ENCODE measurements at places on chromosomes 16 and 17.

DNA sequence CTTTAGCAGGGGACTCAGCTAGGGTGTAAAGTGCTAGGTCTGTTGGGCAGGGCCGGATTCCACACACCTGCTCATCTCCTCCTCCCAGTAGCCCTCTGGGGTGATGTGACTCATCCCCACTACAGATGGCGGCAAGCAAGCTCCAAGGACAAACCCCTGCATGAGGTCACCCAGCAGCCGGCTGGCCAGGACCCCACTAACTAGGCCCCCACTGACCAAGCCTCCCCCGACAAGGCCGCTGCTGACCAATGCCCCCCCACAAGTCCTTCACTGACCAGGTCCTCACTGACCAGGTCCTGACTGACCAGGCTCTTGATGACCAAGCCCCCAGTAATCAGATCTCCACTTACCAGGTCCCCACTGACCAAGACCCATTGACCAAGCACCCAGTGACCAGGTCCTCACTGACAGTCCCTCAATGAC lies 36.7 kb downstream of the TNFRSF13B start:
- no peak for DNase-seq

DNA sequence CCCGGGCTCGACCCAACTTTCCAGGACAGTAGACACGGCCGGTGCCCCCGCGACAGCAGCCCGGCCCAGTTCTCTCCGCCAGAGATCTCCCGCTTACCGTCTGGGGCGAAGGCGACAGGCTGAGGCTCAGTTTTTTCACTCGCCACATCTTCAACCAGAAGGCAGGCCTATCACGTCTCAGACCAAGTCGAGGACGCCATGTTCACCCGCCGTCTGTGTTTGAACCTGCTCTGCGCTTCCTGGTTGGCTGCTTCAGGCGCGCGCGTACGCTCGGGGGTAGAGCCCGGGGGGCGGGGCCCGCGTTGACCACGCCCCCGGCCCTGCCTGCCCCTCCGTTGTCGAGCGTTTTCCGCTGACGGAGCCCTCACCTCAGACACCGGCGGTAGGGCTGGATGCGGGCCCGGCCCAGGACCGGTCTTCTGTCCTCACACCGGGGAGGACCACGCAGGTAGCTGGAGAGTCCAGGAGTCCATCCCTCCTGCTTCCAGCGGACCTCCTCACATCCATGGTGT lies at the start of gene SPAG5:
Gene SPAG5, minus strand, starts transcription at position 227 of the 512 bp plus-strand sequence. Its CDS starts 79 bp downstream, at position 148.
- peak; percentile 89 for DNase-seq

- no peak for DNase-seq
Measured at GRCh38 chr16:29974291-29975133, 844 bp downstream of the TAOK2 start.

GRCh38 chr16:69209735-69210134 lies 22.8 kb downstream of the SNTB2 start:
- DNase-seq = no peak

GRCh38 chr16:65728167-65728566 lies 606.3 kb upstream of the CDH11 start:
- DNase-seq = no peak

DNA sequence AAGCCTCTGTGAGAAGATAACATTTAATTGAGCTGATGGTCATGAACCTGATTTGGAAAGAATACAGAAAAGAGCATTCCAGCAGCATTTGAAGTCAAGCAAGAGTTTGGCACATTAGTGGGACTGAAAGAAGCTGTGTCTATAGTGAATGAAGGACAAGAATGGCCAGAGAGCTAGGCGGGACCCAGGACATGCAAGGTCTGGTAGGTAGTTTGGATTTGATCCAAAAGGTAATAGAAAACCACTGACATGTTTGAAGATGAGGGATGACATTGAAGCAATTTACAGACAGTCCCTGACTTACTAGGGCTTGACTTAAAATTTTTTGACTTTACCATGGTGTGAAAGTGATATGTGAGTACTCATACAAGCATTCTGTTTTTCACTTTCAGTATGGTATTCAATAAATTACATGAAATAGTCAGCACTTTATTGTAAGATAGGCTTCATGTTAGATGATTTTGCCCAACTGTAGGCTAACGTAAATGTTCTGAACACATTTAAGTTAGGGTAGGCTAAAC lies 7.6 kb downstream of the CYB5B start:
- no peak for DNase-seq

DNA sequence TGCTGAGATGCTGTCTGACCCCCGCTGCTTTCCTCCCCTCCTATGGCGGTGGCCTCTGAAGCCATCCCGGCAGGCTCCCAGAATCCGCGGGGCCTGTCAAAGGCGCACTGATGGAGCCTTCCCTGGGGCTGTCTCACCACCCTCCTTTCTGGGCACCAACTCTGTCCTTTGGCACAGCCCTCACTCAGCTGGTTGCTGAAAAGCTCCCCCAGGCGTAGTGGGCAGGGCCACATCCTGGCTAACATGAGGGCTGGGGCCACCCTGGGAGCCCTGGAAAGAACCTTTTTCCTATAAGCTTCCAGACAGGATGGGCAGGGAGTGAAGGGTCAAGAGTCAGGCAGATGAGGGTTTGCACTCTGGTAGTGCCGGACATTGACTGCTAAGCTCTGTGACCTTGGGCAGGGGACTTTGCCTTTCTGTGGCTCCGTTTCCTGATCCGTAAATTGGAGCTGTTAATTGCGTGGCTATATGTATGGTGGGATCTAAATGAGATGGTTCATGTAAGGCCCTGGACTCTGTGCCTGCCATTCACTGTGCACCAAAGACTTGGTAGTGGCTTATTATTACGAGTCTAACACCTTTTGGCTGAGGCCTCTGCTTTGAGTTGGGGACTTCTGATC lies 27.6 kb upstream of the LASP1NB start:
- DNase-seq = no peak

DNA sequence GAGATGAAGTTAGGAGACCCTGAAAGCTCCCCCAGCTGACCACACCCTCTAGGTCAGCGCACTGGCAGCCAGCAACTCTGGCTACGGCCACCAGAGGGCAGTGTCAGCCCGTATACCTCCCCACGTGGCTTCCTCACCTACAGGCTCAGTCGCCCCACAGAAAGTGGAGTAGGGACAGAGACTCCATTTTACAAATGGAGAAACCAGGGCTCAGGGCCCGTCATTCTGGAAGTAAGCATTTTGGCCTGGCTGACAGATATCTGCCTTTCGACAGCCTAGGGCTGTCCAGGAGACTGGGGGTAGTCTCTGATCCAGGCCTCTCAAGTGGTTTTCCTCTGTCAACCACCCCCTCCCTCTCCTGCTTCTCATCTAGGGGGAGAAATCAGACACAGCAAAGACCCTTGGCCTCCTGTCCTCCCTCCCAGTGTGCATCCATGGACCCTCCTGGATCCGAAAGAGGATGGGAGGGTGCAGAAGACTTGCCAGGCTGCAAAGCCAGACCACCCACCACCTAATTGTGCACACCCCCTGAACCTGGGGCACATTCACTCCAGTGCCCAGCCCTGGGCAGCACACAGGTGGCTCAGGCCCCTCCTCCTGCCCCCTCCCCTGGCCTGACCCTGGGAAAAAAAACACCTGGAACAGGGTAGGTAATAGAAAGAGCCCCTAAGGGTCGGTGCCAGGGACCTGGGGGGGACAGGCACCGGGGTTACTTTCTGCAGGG lies 3.8 kb upstream of the HAP1 start:
- peak; percentile 85 for DNase-seq

DNA sequence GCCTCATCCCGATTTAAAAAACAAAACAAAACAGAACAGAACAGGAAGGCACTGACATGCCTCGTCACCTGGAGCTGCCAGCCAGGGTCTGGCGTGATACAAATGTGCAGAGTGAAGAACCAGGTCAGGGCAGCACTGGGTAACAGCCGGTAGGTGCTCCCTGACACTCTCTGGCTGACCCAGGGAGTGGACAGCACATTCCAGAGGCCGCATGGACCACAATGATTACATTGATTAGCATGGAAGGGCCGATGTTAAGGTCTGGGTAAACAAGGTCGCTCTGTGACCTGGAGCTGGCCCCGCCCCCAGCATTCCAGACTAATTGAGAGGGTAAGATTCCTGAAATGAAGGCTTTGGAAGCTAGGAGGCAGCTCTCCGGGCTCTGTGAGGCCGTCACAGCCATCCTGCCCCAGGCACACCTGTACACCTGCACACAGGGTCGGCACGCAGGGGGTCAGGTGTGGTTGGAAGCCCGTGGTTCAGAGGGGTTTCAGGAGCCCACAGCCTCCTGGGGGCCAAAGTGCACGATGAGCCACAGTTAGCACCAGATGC lies 21.4 kb downstream of the PIEZO1 start:
- no peak for DNase-seq

DNA sequence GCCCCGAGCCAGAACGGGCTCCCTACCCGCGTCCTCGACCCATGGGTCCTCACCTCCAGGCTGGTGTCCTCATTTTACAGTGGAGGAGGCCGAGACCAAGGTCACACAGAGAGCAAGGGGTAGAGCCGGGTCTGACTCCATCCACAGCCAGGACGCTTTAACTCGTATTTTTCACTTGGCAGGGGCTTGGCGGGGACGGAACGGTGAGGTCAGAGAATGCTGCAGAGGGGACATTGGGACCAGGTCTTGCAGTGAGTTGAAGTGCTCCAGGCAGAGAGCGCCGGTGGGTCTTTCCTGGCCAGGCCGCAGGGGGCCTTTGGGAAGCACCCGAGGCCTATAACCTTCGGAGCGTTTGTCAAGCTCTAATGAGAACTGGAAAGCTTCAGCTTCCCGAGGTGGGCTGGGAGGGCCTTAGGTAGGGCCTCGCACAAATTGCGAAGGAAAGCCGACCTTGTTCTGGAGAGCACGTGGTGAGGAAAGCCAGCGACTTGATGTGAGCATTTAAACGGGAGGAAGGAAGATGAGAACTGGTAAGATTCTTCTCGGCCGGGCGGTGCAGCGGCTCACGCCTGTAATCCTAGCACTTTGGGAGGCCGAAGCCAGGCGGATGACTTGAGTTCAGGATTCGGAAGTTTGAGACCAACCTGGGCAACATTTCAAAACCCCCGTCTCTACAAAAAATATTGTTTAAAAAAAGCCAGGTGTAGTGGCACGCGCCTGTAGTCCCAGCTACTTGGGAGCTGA lies 908 bp upstream of the CLUH start:
- no peak for DNase-seq

DNA sequence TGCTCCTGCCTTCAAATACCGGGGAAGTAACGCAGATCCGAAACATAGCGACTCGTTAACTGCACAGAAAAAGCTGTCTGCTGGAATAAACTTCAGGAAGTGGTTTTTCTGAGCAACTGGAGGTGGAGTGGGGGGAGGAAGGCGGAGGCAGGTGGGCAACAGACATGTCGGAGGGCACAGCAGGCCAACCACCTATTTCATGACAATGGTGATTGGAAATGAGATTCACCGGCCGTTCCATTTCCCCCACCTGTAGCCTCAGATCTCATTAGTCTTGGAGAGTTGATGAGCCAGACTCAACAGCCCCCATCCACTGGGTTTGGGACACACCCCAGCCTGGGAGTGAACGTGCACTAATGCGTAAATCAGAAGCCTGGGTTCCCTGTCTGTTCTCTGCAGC lies 7.7 kb upstream of the PECAM1 start:
- DNase-seq = peak; percentile 56

DNA sequence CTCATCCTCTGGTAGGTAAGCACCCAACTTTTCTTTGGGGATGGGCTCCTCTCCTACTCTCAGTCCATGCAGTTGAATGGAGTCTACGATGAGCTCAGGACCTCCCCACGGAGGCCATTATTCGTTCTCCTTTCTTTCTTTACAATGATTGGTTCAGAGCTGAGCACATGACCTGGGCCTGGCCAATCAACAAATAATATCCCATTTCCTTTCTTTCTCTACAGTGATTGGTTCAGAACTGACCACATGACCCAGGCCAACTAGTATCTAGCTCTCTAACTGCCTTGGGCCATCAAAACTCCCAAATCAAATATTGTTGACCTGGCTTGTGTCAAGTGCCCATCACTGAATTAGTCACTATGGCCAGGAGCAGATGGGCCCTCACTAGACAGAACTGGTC lies 129.2 kb downstream of the USP31 start:
- no peak for DNase-seq

DNA sequence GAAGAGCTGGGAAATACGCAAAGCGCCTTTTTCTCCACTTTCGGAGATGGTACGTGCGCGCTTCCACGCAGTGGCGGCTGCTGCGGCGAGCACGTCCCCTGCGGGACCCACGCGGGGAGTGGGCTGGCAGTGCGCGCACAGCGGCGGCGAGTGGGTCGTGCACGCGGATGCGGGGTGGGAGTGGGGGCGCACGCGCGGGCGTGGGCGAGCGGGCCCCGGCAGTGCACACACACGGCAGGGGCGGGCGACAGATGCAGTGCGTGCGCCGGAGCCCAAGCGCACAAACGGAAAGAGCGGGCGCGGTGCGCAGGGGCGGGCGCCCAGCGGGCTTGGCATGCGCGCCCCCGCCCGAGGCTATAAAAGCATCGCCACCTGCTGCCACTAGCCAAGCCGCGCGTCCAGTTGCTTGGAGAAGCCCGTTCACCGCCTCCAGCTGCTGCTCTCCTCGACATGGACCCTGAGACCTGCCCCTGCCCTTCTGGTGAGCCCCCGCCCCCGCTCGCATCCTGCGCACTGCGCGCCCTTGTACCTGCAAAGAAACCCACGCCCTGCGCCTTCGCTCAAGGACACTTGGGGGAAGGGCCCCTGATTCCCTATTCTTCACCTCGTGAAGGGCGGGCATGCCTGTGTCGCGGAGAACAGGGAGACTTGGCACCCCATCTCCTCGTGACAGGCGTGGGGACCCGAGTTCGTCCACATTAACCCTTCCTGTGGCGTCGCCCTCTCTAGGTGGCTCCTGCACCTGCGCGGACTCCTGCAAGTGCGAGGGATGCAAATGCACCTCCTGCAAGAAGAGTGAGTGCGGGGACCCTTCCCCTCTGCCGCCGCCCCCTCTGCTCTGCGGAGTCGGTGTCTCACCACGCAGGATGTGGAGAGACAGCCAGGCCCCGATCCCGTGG lies at the start of gene MT3:
Gene MT3, plus strand, starts transcription at position 388 of the 899 bp plus-strand sequence. Its CDS starts 63 bp downstream, at position 451.
- no peak for DNase-seq

GRCh38 chr16:84929421-84930297 lies 81.7 kb downstream of the ZDHHC7 start:
- no peak for DNase-seq

DNA sequence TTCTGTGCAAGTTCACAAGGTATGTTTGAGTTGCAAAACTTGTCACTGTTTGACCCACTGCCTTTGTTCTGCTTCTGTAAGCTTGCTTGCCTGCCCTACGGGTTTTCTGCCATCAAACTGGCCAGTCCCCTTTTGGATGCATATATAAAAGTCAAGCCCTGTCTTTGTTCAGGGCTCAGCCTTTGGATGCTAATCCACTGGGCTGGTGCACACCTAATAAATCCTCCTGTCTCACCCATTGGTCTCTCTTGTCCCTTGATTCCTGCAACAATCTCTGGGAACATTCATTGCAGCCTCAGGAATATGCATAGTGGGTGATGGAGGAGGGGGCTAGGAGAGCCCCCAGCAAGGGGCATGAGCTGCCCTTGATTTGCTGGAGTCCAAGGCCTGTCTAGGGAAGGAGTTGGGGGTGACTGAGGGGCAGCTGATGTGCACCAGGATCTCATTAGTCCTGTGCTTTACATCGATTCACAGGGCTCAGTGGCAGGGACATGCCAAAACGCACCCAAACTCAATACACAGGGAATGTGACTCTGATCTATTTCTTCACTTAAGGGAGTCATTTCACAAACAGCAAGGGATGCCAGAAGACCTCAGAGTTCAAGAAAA lies 225.4 kb upstream of the NLRP1 start:
- DNase-seq = no peak
